ENCODE measurements at places on chromosomes 7 and 10.

DNA sequence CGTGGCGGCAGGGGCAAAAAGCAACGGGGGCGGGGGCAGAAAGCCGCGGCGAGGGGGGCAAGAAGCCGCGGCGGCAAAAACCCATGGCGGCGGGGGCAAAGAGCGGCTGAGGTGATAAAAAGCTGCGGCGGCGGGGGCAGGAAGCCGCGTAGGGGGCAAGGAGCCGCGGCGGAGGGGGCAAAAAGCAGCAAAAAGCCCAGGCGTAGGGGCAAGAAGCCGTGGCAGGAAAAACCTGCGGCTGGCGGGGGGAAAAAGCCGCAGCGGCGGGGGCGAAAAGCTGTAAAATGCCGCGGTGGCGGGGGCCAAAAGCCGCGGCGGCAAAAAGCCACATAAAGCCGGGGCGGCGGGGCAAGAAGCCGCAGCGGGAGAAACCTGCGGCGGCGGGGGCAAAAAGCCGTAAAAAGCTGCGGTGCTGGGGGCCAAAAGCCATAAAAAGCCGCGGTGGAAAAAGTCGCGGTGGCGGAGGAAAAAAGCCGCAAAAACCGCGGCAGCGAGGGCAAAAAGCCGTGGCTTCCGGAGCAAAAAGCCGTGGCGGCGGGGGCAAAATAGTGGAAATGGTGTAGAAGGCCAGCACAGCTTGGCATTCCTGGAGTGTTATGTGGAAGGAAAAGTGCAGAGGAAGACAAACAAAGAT is 487.8 kb downstream of the ZNF33B start:
- no peaks in the 10 kb centered on the region for H3K36me3 ChIP-seq
- H3K4me1 ChIP-seq = no peaks in the 10 kb centered on the region
- DNase-seq = no peak

DNA sequence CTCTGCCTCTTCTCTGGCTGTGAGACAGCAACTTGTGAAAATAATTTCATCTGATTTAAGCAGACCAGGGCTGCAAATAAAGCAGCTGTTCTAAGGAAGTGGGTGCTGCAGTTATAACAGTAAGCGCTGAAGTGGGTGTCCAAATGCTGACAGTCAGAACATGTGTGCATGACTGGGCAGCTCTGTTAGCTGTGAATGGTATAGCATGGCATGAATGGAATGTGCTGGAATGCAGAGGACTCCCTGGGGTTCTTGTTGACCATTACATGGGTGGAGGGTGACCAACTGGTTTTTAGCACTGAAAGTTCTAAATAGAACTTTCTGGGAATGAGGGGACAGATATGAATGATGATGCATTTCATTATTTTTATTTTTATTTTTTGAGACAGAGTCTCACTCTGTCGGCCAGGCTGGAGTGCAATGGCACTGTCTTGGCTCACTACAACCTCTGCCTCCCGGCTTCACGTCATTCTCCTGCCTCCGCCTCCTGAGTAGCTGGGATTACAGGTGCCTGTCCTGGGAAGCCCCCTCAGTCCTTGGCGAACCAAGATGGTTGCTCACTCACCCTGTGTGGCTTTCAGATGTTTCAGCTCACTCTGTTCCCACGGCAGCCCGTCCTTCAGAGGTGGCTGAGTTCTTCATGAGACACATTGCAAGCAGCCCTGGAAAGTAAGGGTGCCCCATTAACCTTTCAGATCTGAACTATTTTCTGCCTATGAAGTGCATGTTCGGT is 319.8 kb upstream of the PHYHIPL start:
- peak overlapping the region; percentile 24 for H3K4me3 ChIP-seq
- H3K27me3 ChIP-seq = no peaks in the 10 kb centered on the region
- H3K36me3 ChIP-seq = no peaks in the 10 kb centered on the region
- H3K27ac ChIP-seq = peak overlapping the region; percentile 83
- peak; percentile 90 for DNase-seq

- no peaks in the 10 kb centered on the region for H3K36me3 ChIP-seq
- no peak overlapping the region for H3K4me3 ChIP-seq
- H3K4me1 ChIP-seq = no peaks in the 10 kb centered on the region
- DNase-seq = no peak
- H3K27me3 ChIP-seq = no peaks in the 10 kb centered on the region
These were observed 91.1 kb upstream of the CARD11 start for GRCh38 chr7:3134745-3135144.

GRCh38 chr7:67754651-67755050 is 758.0 kb downstream of the TYW1 start:
- H3K27ac ChIP-seq = no peak overlapping the region
- H3K27me3 ChIP-seq = no peaks in the 10 kb centered on the region
- H3K4me3 ChIP-seq = no peak overlapping the region
- H3K4me1 ChIP-seq = no peaks in the 10 kb centered on the region
- no peak for DNase-seq

DNA sequence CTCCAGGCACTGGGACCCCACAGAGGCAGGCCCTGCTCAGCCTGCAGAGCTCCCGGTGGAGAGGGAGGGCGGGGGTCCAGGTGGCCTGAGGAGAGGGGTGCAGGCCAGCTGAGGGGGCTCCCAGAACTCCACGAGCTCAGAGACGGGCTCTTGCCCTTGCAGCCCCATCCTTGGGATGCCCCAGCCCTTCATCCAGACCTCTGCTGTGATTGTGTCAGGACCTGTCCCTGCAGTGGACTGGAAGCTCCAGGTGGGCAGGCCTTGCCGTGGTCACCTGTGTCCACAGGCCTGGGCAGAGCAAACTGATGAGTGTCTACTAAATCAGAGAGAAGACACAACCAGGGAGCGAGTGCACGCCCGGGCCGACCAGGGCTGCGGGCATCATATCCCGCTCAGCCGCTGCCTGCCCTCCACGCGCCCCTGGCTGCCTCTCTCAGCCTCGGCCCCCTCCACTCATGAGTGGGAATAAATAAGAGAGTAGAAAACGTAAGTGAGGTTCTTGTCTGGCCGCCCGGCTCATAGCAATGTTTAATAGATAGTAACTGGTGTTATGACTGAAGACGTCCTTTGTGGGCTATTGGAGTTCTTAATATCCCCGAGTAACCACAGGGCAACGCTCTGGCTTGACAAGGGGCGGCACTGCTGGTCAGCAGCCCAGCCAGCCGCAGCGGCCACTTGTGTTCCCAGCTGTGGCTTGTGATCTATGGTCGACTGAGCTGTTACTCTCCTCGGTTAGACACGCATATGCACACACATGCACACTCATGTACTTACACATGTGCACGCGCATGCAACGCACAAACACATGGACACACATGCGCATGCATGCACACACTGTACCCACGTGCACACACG is 105.6 kb downstream of the LHPP start:
- DNase-seq = no peak
- H3K27ac ChIP-seq = no peak overlapping the region
- peaks cover 5% of the 10 kb centered on the region for H3K36me3 ChIP-seq
- H3K4me1 ChIP-seq = peaks cover 8% of the 10 kb centered on the region
- no peak overlapping the region for H3K4me3 ChIP-seq

DNA sequence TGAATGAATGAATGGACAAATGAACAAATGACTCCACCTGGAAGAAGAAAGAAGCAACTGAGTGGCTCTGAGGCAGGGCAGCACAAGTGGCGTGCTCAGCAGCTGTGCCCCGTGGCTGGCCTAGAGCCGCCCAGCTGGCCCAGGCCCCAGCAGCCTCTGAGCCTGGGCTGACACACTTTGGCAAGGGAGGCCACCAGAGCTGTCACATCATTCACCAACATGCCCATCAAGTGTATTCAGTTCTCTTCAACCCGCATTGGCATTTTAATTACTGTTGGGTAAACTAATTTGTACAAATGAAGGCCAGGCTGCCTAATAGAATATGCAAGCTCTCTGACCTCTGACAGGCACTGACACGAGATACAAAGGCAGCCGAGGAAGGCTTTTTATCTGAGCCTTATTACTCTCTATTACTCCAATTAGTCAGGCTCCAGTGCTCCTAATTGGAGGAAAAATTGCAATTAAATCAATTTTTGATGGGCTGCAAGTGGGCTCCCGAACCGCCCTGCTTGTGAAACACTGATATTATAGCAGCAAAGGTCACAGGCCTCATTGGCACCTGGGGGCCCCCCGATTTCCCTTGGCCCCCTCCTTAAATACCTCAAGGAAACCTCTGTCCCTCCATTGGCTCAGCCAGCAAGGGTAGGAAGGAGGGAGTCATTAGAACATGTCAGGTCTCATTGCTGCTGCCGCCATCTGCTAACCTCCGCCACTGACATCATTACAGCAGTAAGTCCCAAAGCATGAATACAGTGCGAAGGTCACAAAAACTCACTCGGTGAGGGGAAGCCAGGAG is 41.9 kb downstream of the DPCD start:
- H3K36me3 ChIP-seq = peaks cover 35% of the 10 kb centered on the region
- no peak for DNase-seq
- H3K4me1 ChIP-seq = no peaks in the 10 kb centered on the region
- no peak overlapping the region for H3K27ac ChIP-seq
- H3K27me3 ChIP-seq = no peaks in the 10 kb centered on the region

- no peak for DNase-seq
- peaks cover 6% of the 10 kb centered on the region for H3K36me3 ChIP-seq
- no peak overlapping the region for H3K4me3 ChIP-seq
- no peaks in the 10 kb centered on the region for H3K27me3 ChIP-seq
These were observed 110.6 kb downstream of the ABLIM1 start for GRCh38 chr10:114547514-114547913.

DNA sequence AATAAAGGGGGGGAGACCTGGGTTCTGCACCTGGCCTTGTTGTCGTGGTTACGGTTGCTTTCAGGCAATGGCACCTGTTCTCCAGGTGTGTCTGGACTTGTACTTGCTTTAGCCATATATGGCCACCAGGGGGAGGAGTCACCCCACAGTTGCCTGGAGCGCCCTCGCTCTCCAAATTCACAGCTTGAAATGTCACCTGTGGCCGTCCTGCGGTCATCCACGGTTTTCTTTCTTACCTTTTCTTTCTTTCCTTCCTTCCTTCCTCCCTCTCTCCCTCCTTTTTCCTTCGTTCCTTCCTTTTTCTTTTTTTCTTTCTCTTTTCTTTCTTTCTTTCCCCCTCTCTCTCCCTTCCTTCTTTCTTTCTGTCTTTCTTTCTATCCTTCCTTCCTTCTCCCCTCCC is 157.2 kb upstream of the ZNF92 start:
- no peaks in the 10 kb centered on the region for H3K36me3 ChIP-seq
- H3K27ac ChIP-seq = no peak overlapping the region
- no peaks in the 10 kb centered on the region for H3K4me1 ChIP-seq

DNA sequence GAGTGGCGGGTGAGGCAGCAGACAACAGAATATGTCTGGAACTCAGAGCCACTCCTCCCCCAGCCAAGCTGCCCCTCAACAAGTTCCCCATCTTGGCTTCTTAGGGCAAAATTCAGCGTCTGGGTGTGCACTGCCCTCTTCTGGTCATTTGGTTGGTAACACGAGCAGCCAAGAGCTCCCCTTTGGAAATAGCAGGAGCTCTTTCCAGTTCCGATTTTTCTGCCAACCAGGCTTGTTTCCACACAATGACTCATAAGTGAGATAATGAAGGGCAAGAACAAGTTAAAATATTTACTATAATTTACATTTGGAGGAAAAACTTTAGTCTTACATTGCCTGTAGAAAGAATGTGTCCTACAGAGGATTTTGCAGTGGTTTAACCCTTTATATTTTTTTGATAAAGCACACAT is 70.5 kb downstream of the ADCYAP1R1 start:
- peaks cover 6% of the 10 kb centered on the region for H3K4me1 ChIP-seq
- peak; percentile 83 for DNase-seq
- no peaks in the 10 kb centered on the region for H3K36me3 ChIP-seq
- no peak overlapping the region for H3K4me3 ChIP-seq

GRCh38 chr7:94276795-94277194 is 117.9 kb upstream of the COL1A2 start:
- no peaks in the 10 kb centered on the region for H3K4me1 ChIP-seq
- no peak overlapping the region for H3K4me3 ChIP-seq
